ENCODE measurements at places on chromosomes 6 and 20.

- DNase-seq: no peak
Measured at GRCh38 chr6:160358225-160359119, 10.3 kb downstream of the SLC22A3 start.

GRCh38 chr20:59376109-59376841 lies 75.9 kb downstream of the EDN3 start:
- no peak for DNase-seq

DNA sequence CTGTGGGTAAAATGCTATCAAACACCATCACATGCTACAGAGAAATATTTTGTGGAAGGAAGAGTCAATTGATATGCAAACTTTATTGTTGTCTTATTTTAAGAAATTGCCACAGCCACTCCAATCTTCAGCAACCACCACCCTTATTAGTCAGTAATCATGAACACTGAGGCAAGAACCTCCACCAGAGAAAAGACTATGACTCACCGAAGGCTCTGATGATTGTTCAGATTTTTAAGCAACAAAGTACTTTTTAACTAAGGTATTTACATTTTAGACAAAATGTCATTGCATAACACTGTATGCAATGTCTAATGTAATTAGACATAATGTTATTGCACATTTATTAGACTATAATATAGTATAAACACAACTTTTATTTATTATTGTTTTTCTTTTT lies 26.2 kb upstream of the MMP24 start:
- DNase-seq: no peak

- no peak for DNase-seq
Measured at GRCh38 chr6:51996296-51996947, 91.0 kb downstream of the PKHD1 start.

DNA sequence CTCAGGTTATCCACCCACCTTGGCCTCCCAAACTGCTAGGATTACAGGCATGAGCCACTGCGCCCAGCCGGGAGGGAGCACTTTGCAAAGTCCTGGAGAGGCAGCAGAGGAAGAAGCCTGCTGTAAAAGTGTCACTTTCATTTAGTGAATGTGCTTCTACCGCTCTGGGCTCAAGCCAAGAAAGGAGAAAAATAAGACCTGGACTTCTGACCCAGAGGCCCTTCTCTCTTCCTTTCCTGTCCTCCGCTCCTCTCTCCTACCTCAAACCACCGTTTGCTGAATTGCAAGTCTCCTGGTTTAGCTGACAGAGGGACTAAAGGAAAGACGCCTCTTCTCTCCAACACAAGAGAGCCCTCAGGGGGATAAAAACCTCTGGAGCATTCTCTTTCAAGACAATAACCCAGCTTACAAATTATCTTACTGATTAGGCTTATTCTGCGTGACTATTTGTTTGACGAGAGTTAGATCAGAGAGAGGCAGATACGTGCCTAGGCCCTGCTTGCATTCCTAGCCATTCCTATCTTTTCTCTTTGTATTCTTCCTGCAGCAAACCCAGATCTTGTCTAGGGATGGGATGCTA lies 84.2 kb upstream of the SLC22A23 start:
- DNase-seq: no peak

Measured in activated CD8-positive, alpha-beta memory T cell treated with anti-CD3 and anti-CD28 coated beads for 4 hours (primary cell).